ENCODE measurements at places on chromosomes 16 and 17.

- DNase-seq, result no peak
Measured at GRCh38 chr17:80681215-80681614, 136.6 kb downstream of the RPTOR start.

DNA sequence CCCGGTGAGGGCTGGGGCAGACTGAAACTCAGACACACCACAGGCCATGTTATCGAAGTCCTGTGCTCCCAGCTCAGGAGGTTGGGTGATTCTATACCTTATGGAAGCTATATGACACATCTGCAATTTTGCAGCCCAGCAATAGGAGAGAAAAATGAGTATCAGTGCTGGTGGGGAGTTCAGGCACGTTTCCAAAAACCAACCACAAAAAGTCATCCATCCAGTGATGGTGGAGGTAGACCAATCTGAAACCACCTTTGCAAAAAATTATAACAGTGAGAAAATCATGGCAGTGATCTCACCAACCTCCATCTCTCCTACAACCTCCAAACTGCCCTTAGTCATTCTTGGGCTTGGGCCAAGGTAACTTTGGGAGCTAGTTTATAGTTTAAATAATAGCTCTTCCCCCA is 327.9 kb downstream of the SLC39A11 start:
- no peak for DNase-seq

DNA sequence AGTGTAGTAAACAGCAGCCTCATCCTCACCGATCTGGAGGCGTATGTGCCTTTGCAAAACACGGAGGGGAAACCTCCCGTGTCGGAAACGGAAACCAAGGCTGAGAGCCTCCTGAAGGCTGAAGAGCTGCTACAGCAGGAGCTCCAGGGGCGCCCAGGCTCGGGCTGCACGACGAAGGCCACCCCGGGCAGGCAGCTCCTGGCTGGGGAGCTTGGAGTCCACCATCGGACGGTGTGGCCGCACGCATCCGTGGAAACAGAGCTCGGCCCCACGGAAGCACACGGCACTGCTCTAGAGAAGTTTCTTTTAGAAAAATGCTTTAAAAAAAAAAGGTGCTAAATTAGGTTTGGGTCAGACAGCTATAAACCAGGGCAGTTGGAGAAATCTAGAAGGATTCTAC is 71.5 kb downstream of the ZNF778 start:
- no peak for DNase-seq

DNA sequence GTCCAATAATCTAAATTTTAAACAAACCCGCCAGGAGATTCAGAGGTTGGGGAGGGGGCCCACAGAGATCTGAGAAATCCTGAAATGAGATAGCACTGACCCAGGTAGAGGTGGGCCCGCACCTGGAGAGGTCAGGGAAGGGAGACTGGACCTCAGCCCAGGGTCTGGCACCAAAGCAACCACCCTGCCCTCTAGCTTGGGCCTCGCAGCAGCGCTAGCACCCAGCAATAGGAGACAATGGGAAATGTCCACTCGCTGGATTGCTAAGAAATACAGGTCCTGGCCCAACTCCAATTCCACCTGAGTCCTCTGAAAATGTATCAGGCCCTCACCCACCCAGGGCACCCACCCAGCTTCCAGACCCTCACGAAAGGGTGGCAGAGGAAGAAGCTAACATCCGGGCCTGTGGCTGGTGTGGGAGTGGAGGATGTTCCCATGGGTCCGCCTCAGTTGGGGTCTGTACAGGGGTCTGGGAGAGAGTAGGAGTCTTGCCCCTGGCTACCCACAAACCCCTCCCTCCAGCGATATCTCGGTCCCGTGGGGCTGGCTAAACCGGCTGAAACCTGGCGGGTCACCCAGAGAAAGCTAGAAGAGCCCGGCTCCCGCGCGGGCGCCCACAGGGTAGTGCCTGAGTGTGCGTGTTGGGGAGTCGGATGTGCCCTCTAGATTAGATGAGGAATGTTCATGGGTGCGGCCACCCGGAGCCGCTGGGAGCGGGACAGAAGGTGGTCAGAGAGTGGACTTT is 1.1 kb downstream of the PLLP start:
- no peak for DNase-seq

- DNase-seq, result no peak
Measured at GRCh38 chr17:13429201-13429600, 172.5 kb downstream of the HS3ST3A1 start.

DNA sequence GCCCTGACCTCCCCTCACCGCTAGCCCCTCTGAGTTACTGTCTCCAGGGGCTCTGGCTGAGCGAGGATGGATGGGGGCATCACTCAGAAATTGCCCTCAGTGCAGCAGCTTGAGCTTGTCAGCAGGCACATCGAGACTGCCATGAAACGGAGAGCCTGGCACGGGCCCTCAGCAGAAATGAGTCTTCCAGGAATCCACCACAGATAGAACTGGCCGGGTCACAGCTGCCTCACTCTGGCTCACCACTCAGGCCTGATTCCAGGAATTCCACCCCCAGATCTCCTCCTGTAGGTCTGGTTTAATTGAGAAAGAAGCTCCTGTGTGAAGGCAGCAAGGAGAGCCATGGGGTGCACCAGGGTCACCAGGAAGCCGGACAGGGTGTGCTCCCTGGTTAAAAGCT is 85.5 kb downstream of the GSG1L start:
- DNase-seq, result no peak

GRCh38 chr17:21505819-21506815 is 130.0 kb downstream of the KCNJ12 start:
- no peak for DNase-seq

GRCh38 chr16:13552062-13552959 is 367.6 kb upstream of the ERCC4 start:
- DNase-seq, result no peak

DNA sequence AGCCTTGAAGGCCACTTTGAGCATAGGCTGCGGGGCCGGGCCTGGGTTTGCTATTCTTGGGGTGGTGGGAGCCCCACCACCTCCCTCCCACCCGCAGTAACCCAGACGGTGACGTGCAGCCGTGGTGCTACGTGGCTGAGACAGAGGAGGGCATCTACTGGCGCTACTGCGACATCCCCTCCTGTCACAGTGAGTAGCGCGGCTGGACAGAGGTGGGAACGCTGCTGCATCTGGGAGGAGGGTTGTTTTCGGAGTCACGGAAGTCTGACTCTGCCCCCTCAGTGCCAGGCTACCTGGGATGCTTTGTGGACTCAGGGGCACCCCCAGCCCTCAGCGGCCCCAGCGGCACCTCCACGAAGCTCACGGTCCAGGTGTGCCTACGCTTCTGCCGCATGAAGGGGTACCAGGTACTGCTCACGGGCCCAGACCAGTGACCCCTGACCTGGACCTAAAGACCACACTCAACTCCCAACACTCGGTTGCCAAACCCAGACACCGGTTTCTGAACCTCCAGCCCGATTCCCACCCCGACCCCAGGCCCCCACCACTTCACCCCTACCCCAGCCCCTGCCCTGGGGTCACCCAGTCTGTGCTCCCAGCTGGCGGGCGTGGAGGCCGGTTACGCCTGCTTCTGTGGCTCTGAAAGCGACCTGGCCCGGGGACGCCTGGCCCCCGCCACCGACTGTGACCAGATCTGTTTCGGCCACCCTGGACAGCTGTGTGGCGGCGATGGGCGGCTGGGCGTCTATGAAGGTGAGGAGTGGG is 2.1 kb downstream of the KREMEN2 start:
- DNase-seq, result no peak

- peak; percentile 51 for DNase-seq
Measured at GRCh38 chr16:89289428-89290395, 72.2 kb downstream of the ZNF778 start.

DNA sequence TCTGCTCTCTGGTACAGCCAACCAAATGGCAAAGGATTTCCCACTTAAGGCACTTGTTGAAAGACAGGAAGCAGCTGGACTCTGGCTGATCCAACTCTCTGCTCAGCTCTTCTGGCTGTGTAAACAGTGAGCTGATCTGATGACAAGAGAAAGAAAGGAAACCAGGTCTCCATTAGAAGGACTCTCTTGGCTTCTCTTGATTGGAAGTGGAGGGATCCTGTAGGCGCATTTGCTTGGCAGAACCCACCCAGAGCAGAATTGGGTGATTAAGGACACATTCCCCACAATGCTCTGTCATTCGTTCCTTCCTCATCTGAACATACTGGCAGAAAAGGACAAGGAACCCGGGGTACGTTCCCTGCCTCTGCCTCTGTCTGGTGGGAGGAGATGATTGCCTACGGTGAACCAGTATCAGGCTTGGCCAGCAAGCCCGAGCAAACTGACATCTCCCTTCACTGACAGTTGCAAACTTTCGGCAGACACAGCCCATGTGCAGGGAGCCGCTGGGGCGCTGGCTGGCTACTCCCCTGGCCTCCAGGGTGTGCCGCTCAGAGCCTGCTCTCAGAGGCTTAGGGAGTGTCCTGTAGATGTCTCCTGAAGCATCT is 29.1 kb downstream of the LDHD start:
- no peak for DNase-seq

GRCh38 chr17:67194134-67194533 is 50.9 kb downstream of the HELZ start:
- no peak for DNase-seq

GRCh38 chr16:69363281-69363717 is 11.7 kb upstream of the TMED6 start:
- no peak for DNase-seq

DNA sequence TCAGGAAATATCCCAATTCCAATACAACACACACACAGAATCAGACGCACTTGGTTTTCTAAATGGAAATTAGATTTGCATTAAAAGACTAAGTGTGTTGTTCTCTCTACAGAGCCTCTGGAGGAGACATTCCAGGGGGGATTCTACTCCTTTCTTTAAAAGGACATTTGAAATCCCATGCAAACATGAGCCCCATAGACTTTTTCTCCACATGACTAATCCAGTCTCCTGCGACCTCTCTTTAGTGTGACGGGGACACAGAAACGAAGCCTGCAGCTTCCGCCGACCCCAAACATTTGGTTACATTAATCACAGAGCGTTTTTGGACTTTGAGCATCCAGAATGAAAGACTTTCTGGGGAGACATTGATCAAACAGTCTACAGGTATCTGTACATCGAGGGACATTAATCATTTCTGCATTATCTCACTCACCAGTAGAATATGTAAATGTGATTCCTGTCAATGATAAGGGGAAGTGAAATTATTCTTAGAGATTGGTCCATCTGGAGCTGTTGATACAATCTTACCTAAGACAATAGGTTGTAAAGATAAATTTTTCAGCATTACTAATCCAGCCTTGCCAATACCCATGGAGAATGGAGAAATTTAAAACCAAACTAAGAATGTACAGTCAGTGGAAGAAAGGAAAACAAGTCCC is 103.4 kb upstream of the IRX3 start:
- DNase-seq, result no peak

- no peak for DNase-seq
Measured at GRCh38 chr16:80480664-80481063, 60.1 kb upstream of the DYNLRB2 start.

DNA sequence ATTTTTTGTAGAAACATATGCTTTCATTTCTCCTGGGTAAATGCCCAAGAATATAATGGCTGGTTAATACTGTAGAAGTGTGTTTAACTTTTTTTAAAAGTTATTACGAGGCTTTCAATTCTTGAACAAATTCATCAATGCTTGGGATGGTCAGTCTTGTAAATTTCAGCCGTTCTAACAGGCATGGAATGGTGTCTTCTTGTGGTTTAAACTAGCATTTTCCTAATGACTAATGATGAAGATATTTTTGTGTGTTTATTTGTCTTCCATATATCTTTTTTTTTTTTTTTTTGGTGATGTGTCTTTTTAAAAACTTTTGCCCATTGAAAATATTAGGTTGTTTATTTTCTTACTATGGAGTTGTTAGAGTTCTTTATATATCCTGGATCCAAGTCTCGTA is 67.1 kb downstream of the MGAT5B start:
- no peak for DNase-seq

GRCh38 chr16:6749698-6750097 is 582.9 kb upstream of the RBFOX1 start:
- DNase-seq, result no peak

DNA sequence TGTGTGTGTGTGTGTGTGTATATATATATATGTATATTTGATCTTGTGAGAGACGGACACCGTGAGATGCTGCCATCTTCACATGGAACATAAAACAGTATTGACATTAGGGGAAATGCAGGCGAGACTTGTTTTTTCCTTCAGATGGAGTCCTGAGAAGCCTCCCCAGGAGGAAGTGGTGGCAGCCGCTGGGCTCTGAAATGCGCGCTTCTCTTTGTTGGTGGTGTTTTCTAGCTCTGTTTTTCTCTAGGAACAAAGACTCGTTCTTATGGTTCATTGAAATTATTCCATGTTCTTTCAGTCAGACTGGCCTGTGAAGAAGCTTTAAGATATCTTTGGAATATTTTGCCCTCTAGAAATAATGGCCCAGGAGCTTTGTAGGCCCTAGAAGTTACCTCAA is 32.9 kb downstream of the SNX29 start:
- DNase-seq, result no peak
